Nephron progenitor cell (in vitro differentiated cells): ENCODE measurements at places on chromosomes 3 and 15.
A peak's percentile ranks its signal among the peaks of the same experiment; 100 is the strongest.

GRCh38 chr3:43217633-43218032, 68.7 kb upstream of the SNRK start:
- DNase-seq: no peak

- no peak for DNase-seq
These were observed 40.1 kb upstream of the CD47 start for GRCh38 chr3:108130701-108131474.

DNA sequence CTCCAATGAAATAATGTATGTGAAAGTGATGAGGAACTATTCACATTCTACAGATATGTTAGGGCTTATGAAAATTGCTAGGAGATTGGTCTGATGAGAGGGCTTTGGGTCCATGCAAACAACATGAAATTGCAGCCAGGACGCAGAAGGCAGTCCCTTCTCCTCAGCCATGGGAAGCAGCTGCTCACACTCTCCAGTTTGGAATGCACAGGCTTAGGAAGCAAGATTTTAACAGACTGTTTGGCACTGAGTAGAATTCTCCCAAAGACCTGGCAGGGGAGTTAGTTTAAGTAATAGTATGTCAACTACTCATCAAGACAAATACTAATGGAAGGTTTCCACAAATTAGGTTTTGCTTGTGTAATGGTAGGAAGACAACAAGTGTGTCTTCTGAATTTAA, 500.7 kb upstream of the ARRDC4 start:
- no peak for DNase-seq

- peak; percentile 62 for DNase-seq
These were observed 6.9 kb downstream of the TNIK start for GRCh38 chr3:171453180-171453886.

DNA sequence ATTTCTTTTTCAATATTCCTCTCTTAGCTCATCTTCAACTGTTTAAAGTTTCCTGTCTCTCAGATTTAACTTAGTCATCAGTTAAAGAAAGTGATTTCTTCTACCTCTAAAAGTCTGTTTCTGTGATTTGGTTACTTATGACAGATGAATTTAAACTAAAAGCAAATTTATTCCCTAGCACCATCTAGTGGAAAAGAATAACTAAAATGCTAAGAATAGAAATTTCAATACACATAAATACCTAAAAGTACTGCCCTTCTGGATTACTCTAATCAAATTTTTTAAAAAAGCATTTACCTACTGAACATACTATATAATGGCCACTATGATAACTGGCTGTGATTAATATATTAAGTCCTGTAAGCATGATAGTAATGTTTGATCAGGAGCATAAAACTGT, 14.0 kb upstream of the ZCWPW2 start:
- no peak for DNase-seq

DNA sequence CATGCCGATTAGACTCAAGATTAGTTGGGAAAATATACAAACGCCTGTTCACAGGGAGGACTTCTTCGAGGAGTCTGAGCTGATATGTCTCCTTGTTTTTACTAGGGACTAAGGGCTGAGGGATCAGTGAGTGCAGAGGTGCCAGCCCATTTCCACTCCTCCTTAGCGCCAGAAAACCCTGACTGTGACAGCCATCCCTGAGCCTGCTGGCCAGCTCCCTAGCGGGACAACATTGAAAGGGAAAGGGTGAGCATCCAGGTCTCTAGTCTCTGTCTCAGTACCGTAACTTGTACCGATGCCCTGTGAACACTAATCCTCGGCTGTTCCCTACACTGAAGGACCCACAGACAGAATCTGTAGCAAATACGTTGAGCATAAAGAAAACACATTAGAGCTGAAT, 243.4 kb downstream of the WNT5A start:
- no peak for DNase-seq
